ENCODE measurements at places on chromosomes 2 and 18.
A peak's percentile ranks its signal among the peaks of the same experiment; 100 is the strongest.

GRCh38 chr2:97745474-97746174, 32.2 kb downstream of the ZAP70 start:
- DNase-seq, result no peak

- peak; percentile 32 for DNase-seq
These were observed 48.5 kb downstream of the SMAD7 start for GRCh38 chr18:48902023-48902855.

GRCh38 chr2:178208817-178209216, 14.5 kb downstream of the OSBPL6 start:
- DNase-seq, result no peak

DNA sequence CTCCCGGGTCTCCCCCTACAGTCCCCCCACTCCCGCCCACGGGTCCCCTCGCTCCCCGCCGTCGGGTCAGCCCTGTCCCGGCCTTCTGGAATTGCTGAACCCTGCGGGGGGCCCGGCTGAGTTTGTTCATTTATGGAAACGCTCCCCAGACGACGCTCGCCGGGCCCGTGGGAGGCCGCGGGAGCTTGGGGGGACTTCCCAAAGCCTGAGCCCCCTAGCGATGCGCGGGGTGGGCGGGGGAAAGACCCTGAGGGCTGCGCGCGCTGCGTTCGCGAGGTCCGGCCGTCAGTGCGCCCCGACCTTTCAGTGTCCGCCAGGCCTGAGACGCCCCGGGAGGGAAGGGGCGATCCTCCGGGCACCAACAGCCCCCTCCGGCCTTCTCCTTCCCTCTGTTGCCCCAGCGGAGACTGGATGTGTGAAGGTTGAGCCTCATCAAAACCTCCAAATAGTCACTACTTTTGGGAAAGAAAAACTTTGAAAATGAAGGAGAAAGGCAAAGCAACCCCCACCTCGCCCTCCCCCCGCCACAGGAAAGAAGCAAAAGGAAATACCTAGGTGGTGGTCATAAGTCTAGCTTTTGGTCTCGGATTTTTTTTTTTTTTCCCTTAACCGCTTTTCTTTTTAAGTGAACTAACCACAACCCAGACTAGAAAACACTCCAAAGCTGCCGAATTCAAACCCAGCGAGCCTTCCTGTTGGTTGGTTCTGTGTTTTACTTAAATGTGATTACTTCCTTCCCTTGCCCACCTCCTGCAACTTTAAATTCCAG, 509 bp upstream of the CYS1 start:
- DNase-seq, result no peak

DNA sequence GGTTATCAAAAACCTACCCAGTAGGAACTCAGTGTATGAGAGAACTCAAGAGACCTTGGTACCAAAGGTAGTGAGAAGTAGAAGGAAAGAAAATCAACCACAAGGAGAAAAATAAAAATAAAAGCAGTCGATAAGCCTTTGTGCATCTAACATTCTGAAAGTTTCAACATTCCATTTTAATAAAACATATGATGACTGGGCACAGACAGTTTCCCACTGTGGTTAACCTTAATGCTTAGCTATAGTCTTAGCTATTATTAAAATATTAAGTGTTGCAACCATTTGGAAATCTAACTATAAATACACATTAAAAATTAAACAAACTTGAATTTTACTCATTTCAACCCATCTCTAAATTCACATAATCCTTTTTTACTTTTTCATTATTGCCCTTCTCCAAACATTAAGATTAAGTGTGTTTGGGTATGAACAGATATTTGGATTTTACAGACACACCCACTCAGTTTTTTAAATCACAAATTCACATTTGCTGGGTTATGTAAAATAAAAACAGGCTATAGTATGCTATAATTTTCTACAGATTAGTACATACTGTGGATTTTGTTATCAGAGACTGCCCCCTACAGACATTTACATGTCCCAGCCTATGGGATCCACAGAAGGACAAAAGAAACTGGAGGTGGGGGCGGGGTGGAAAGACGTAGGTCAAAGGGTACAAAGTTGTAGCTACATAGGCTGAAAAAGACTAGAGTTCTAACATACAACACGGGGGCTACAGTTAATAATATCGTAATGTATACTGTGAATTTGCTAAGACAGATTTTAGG, 32.8 kb downstream of the SRBD1 start:
- DNase-seq, result no peak

- no peak for DNase-seq
These were observed 32.2 kb upstream of the PIK3C3 start for GRCh38 chr18:41922841-41923240.

DNA sequence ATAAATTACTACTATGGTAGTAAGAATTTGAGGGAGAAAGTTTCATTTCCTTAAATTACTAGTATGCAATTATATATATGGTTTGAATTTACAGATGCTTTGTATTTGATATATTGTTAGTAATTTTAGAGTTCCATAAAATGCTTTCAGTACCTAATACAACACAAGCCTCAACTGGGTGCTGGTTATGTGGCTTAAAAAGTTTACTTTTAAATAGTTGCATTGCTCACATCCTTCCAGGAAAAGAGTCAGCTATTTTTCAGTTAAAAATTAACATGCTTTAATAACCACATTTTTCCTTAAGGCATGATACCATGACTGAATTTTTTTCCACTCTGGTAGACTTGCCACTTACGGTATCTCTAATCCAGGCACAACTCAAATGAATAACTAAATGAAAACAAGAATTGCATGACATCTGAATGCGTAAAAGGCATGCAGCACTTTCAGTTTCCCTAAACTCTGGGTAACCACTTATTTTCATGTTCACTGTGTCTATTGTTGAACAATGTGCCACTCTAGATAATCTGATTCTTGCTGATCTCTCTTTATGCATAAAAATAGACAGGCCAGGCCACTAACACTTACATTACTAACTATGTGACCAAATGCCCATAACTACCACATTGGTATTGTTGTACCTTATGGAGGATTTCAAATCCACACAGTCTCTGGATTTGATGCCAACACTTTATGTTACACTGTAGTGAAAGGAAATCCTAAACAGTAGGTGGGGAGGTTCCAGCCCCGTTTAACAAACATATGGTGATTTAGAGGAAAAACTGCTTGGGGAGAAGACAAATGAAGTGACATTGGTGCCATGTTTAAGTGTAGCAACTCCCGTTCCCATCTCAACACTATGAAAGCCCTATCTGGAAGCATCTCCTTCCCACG, 35.5 kb upstream of the SLC35F5 start:
- no peak for DNase-seq

DNA sequence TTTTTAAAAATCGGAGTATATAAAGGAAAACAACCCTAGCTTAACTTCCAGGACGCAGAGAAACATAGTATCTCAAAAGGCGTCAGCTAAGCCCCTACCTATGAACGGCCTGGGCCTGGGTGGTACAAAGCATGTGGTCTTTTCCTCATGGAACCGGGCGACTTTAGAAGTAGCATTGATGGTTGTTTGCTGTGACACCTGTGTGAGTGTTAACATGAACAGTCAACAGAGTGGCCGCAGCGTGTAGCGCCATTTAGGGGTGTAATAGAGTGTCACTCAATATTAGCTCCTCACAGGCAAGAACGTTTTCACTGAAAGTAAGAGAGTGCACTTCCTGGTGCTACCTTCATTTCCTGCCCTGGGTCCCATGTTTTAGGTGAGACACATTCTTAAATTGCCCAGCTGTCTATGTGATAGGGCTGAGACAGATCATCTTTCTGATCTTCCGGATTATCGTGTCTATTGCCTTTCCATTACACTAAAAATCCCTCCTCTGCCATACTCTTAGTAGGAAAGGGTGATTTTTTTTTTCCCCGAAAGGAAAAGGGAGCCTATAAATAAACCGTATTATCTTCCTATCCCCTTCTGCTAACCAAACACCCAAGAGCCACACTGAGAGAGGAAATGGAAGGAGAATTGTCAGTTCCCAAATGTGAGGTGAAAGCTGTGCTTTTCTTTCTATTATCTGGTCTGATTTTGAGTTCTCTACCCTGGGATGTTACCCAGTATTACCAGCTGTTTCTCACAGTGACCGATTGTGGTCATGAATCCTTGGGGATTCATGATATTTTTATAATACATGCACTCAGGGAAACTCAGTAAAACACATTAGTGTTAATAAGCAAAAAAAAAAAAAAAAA, 1.3 kb downstream of the GORASP2 start:
- peak; percentile 54 for DNase-seq

- no peak for DNase-seq
These were observed 281.1 kb upstream of the POU3F3 start for GRCh38 chr2:104572834-104573233.

- DNase-seq, result no peak
These were observed 53.6 kb downstream of the KCNF1 start for GRCh38 chr2:10965241-10965843.

GRCh38 chr2:160493227-160494028, at the start of gene RBMS1:
Gene RBMS1, minus strand, starts transcription at chr2:160493807. Its CDS starts 444 bp downstream, at chr2:160493363.
- DNase-seq, result peak; percentile 67

DNA sequence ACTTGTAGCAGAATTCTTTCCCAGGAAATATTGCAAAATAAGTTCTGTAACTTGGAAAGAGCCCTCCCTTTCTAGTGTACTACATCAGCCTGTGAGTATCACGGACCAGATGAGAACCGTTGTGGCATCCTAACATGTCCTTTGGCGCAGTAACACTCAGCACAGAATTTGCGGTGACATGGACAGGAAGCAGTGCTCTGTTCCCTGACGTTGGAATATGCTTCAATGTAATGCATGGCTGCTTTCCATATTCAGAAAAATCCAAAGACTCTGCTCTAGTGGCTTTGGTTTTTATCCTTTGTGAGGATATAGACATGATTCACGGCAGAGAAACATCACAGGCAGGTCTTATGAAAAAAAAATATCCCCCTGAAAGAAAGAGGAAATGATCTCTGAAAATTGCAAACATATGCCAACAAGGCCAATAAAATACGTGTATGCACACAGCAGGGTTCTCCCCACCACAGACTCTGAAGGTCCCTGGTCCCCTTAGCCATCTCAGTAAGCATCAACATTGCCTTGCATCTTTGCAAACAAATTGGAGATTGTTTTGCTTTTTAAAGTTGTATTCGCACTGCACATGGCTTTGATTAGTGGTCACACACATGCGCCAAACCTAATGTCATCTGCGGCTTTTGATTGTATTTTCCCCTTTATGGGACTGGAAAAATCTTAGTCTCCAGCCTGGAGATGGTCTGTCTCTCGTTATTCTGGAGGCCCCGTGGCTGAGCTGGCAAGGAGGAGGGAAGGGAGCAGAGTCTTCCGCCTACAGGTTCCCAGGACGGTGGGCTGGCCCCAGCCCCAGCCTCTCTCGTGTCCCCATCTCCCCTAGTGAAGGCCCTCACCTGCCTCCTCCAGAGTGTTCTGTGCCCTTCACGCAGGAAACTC, 122.9 kb downstream of the COPS8 start:
- DNase-seq, result no peak

DNA sequence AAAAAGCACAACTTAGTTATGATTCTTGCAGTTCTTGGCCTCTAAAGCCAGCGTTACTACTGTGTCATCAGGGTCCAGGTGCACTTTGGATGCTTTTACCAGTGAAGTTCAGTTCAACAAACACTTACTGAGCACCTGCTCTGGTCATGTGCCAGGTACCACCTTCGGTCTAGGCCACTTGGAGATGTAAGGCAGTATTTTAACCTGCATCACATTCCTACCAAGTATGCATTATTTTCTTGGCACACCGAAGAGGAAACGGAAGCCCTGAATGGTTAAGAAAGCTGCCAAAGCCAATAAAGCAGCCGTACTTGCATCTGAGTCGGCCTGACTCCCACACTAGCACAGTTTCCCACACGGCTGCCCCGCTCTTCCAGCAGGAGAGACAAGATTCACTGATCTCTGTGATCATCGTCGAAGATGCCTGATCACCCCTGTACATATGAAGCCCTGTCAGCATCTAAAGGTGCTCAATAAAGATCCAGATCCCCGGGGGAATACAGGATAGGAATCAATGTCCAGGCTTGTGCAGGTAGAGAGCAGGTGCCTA, 427.1 kb downstream of the EIPR1 start:
- no peak for DNase-seq

DNA sequence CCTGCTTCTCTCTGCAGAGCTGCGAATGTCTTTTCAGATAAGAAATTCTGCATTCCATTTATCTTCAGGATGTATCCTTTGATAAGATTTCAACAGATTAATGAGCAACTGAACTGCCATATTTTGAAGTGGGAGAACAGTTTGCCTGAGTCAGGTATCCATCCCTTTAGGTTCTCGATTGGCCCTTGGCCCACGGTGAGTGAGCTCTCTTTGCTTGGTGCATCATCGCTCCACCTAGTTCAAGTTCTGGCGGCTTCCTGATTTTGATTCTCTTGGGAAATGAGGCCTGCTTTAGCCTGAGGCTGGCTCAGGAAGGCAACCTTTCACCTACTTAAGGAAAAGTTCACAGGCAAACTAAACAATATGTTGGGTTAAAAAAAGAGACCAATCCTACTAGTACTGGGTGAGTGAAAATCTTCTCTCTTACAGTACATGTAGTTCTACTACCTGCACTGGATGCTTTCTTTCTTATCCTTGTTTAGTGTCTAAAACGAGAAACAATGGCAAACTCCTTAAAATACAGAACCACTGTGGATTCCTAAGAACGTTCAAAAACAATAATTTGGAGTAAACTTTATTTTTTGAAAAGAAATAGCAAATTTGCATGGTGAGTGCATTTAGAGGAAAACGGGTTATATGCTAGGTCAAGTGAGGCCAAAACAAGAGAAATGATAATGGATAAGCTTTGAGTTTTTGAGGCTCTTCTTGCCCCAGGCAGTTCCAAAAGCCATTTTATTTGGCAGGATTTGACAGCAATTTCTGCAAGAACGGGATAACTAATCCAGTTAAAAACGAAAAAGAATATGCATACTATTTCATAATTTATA, 837 bp upstream of the ACSL3 start:
- no peak for DNase-seq

DNA sequence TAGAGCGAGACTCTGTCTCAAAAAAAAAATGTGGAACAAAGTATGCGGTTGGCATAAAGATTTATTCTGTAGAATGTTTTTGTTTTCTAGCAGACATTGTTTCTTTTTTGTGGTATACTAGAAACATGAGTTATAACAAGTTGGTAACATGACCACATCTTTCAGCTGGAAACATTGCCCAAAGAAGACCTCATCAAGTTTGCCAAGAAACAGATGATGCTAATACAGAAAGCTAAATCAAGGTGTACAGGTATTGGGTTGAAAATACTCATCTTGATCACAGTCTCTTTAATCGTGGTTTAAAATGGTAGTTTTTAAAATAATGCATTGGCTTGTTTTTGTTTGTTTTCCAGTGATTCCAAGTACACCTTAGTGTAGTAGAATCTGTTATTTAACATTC, 1.9 kb downstream of the GCC2 start:
- no peak for DNase-seq

DNA sequence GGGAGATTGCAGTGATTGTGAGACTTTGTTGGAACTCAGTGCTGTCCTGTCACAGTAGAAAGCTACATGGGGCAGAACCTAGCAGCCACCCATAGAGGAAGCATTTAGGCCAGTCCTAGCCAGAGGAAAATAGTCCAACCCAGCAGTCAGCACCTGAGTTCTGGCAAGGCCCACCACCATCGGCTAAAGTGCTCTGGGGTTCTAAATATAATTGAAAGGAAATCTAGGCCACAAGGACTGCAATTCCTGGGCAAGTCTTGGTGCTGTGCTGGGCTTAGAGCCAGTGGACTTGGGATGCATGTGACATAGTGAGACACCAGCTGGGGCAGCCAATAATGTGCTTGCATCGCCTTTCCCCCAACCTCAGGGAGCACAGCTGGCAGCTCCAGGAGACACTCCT, 28.9 kb upstream of the ACTR2 start:
- DNase-seq, result no peak

- peak; percentile 5 for DNase-seq
These were observed 29.5 kb downstream of the TNP1 start for GRCh38 chr2:216830346-216830745.

Data from NCI-H2227 treated with DMSO at 0.1 percent for 48 hours (cell line).